ENCODE measurements at places on chromosomes 2 and 18. TPM values are rescaled to one million over a fixed set of nuclear protein-coding genes. Genes with fewer than 3 reads are reported as not detected.

DNA sequence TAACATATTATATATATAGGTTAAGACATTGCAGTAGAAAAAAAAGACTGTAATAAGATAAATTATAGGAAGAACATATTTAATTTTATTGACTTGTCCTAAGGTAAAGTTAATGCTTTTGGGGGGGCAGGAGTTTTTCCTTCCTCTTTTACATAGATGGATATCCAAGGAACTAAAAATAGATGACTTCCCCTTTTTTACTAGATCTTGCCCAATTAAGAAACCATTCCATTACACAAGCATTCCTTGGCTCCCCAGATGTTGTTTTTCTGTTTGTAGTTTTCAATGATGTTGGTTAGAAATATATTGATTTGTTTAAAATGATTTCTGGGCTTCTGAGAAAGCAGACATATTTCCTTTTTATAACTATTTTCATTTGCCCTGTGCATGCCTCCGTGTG lies 22.4 kb upstream of the PMAIP1 start:
- H3K36me3 ChIP-seq = no peaks in the 10 kb centered on the region
- H3K27ac ChIP-seq = no peak overlapping the region
- H3K4me3 ChIP-seq = no peak overlapping the region
- DNase-seq = no peak

- H3K27me3 ChIP-seq = no peaks in the 10 kb centered on the region
- H3K4me3 ChIP-seq = no peak overlapping the region
- H3K36me3 ChIP-seq = peaks cover 37% of the 10 kb centered on the region
- no peak for DNase-seq
Observed at GRCh38 chr2:39755466-39755865, 23.6 kb downstream of the THUMPD2 start.

GRCh38 chr2:715038-715437 lies 37.8 kb upstream of the TMEM18 start:
- H3K27me3 ChIP-seq = no peaks in the 10 kb centered on the region
- H3K4me3 ChIP-seq = no peak overlapping the region
- H3K4me1 ChIP-seq = no peaks in the 10 kb centered on the region
- no peak overlapping the region for H3K27ac ChIP-seq
- DNase-seq = no peak

- DNase-seq = no peak
- no peak overlapping the region for H3K27ac ChIP-seq
- no peaks in the 10 kb centered on the region for H3K27me3 ChIP-seq
- no peaks in the 10 kb centered on the region for H3K36me3 ChIP-seq
Observed at GRCh38 chr2:241871538-241872312, 2.2 kb downstream of the RTP5 start.

- no peak for DNase-seq
- no peaks in the 10 kb centered on the region for H3K27me3 ChIP-seq
Observed at GRCh38 chr2:236687296-236687965, 117.8 kb downstream of the ACKR3 start.

The DOCK10 gene
- total RNA-seq = 186 TPM

The CPLX4 gene
- total RNA-seq = not detected

The TOGARAM2 gene
- total RNA-seq = 1.8 TPM

The C2orf78 gene
- not detected for total RNA-seq

The ARHGEF33 gene
- 0.53 TPM for total RNA-seq

Data from CD4-positive, alpha-beta memory T cell (primary cell).